ENCODE measurements at places on chromosomes 11 and 22.

DNA sequence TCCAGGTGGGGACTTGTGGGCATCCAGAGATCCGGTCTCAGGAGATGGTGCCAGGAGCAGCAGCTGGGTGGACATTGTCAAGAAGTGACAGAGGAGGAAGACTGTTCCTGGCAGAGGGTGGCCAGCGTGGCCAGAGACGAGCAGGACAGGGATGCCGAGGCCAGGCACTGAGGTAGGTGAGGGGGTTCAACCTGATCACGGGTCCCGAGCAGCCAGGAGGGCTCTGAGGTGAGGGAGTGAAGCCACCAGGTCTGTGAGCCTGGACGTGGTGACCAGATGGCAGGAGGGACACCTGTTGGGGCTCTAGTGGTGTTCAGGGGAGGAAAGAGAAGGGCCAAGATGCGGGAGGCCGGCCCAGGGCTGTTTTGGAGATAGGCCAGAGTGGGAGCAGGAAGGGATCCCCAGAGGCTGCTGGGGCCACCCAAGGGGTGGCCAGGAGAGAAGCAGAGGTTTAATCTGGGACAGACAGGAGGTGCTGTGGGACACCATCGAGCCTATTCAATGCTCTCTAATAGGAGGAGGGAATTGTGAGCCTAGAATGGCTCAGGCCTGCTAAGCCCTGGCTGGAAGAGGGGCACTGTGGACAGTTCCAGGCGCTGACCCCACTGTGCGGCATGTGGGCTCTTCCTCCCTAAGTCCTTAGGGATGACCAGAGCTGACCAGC, 6.3 kb downstream of the PPM1F start:
- no peak for DNase-seq

DNA sequence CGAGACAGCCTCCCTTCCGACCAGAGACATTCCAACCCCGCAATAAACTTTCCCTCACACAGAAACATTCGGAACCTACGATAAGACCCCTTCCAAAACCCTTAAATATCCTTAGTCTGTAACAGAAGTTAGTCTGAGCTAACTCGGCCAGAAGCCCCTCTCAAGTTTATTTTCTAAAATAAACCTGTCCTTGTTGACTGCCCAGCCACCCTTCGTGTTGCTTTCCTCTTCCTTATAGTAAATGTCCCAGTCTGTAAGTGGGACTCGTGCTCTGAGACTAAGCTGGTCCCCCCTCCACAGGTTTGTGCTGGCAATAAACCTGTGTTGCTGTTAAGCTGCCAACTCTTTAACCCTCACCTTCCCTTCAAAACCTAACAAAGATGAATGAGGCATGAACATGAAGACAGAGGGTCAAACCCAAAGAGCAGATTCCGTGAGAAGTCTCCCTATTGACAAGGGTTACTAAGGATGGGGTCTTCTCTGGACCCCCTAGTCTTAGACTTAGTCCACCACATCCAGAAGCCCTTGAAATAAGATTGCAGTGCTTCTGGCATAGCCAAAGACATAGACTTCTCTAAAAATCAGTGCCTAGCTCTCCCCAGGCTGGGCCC, 18.2 kb downstream of the MIF start:
- no peak for DNase-seq

DNA sequence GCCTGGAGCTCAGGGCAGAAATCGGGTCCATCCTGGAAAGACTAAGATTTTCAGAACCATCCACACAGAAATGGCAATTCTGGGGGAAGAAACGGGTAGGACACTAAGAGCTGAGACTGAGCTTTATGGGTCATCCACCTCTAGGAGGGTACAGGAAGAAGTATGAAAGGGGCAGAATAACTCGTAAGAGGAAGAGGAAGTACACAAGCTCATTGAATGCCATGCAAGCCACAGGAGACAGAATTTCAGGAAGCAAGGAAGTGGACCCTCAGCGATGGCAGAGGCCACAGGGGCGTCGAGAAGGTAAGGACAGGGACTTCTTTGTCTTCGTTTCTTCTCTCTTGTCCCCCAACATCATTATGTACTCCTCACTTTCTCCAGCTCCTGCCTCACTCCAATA, 169.6 kb downstream of the MAML2 start:
- no peak for DNase-seq

DNA sequence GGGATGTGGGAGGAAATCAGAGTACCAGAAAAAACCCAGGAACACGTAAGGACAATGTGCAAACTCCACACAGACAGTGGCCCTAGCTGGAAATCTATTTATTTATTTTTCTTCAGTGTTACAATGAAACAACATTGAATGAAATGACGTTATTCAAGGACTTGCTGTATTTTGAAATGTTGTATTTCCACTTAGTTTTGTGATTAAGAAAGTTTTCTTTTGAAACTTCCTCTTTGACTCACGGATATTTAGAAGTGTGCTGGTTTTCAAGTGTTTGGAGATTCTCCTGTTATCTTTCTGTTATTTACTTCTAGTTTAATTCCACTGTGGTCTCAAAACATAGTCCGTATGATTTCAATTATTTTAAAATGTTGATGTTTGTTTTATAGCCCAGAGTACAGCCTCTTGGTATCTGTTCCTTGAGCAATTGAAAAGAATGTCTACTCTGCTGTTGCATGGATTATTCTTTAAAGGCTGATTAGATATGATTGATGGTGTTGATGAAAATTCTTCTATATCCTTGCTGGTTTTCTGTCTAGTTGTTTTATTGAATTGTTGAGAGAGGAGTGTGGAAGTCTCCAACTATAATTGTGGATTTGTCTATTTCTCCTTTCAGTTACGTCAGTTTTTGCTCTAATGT, 141.0 kb downstream of the ARHGAP20 start:
- no peak for DNase-seq

GRCh38 chr22:50260434-50260800, 1.1 kb downstream of the MAPK12 start:
- DNase-seq = no peak

GRCh38 chr11:107259811-107260221, 197.8 kb downstream of the CWF19L2 start:
- no peak for DNase-seq

DNA sequence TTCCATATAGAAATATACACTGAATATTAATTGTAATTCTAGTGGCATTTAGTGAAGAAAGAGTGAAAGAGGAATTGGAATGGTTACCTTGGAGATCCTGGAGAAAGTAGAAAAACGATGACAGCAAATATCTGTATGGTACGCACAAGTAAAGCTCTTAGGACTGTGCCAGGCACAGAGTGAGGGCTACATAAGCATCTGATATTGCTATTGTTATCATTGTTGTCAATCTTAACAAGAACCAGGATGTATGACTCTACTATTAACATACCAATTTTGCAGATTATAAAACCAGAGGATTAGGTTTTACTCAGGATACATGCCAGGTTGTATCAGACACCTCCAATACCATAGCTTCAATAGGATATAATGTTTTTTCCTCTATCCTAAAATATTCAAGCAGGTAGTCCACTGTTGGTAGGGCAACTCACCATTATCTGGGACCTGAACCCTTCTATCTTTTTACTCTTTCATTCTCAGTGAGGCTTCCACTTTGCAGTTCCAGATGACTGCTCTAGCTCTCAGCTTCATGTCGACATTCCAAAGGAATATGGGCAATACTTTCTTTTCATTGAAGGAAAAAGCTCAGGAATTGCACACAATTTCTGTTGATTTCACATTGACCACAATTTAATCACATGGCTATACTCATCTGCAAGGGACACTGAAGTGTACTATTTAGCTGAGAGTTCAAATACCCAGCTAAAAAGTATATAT, 73.2 kb downstream of the RAB38 start:
- DNase-seq = no peak

- DNase-seq = no peak
Measured at GRCh38 chr11:4672470-4672869, 25.2 kb downstream of the OR51E2 start.

- no peak for DNase-seq
Measured at GRCh38 chr11:68552542-68552941, 92.0 kb downstream of the PPP6R3 start.

DNA sequence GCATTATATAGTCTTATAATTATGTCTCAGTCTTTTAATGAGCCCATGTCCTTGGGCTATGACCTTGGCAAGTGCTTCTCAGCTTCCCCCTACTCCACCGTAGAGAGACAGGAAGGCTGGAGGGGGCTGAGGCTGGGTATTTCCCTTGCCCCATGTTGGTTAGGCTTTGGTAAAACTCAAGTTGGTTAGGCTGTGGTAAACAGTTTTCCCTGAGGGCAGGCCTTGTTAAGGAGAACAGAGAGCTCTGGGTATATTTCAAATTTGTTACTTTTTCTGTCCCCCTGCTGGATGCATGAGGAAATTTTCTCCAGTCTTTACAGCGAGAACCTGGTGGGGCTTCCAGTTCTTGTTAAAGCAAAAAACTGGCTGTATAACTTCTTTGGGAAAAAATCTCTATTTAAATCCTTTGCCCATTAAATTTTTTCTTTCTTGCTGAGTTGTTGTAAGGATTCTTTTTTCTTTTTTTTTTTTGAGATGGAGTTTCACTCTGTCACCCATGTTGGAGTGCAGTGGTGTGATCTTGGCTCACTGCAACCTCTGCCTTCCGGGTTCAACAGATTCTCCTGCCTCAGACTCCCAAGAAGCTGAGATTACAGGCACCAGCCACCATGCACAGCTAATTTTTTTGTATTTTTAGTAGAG, 12.2 kb upstream of the DCHS1 start:
- peak; percentile 35 for DNase-seq

DNA sequence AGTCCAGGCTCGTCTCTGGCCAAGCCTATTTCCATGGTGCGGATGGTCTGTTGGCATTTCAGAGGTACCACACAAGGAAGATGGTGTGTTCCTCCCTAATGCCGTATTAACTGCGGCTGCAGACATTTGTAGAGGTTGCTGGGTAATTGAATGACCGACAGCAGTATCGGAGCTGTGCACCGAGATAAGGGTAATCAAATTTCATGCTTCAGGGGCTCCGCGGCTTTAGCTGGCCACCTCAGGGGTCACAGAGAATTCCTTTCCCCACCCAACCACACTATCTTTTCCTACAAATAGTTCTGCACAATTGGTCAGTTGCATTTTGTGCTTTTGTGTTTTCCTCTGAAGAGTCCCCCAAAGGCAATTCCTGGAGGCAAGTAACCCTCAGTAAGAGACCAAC, 297.4 kb downstream of the OPCML start:
- DNase-seq = no peak

Measured in bone marrow (tissue), 2 donors.